CD4-positive, alpha-beta T cell treated with Interleukin-6 at 100 ng/mL for 8 hours (primary cell): ENCODE measurements at places on chromosomes 1 and 21.

DNA sequence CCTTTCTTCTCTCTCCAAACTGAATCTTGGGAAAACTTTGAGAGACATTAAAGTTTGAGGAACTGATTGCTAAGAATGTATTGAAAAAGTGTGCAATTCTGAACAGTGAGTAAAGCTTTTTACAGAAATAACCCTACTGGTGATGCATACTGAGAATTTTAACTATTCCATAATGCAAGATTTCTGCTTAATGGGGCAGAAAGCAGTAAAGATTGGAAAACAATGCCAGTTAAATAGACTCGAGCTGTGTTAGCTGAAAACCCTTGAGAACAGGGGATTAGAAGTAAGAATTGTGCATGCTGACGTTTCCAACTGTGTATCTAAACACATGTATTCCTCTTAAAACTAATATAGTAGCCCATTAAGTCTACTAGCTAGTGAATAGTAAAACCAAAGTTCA, 1500.2 kb upstream of the PRMT6 start:
- no peak for DNase-seq

- no peak for DNase-seq
Observed at GRCh38 chr1:60731321-60731720, 351.0 kb upstream of the NFIA start.

DNA sequence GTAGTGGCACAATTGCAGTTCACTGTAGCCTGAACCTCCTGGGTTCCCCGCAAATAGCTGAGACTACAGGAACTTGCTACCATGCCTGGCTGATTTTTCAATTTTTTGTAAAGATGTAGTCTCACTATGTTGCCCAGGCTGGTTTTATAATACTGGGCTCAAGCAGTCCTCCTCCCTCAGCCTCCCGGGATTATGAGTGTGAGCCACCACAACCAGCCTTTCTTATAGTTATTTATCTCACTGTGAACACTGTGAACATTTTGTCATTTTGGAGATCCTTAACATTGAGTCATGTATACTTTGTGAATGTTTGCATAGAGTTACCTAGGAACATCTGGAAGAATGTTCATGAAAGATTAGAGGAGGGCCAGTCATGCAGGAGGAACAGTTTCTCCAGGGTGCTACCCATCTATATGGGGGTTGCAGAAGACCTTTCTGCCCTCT, 127.1 kb upstream of the CACYBP start:
- DNase-seq, result no peak

- DNase-seq, result no peak
Observed at GRCh38 chr21:43819511-43820405, 30.4 kb downstream of the RRP1 start.

DNA sequence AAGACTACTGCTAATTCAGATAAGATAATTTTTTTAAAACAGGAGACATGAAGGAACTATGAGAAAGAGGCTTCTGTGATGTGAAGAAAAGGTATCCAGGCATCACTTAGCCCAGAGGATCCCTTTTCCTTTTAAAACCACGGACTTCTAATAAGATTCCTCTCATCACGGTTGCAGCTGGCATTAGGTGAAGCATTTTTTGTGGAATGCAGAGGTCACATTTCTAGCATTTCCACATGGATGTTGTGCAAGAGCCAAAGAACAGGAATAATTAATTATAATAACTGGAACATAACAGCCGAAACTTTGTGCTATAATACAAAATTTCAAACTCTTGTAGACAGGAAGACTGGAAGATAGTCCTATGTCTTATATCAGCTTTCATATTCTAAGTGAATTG, 27.6 kb downstream of the CYP2J2 start:
- DNase-seq, result no peak
